ENCODE measurements at places on chromosomes 1 and 21.

DNA sequence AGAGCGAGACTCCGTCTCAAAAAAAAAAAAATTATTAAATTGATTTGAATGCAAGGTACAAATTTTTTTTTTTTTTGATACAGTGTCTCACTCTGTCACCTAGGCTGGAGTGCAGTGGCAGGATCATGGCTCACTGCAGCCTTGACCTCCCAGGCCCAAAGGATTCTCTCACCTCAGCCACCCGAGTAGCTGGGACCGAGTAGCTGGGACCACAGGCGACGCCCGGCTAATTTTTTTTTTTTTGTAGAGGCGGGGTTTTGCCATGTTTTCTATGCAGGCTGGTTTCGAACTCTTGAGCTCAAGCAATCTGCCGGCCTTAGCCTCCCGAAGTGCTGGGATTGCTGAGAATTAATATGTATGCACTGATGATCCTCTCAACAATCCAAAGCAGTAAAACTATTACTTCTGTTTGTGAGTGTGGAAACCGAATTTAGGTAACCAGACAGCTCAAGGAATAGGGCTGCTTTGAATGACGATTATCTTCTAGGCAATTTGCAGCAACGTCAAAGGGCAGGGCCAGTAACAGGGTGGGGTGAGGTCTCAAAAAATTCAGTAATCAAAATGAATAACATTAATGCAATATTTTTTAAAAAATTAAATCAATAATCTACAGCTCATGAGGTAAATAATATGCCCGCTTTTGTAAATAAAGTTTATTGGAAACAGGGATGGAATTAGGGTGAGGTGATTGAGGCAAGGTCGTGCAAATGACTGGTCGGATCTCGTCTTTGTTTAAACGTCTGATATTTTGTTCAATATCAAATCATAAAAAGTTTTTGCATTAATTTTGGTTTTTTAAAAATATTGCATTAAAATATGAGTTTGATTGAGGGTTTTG, 1.2 kb downstream of the CLSPN start:
- no peak for DNase-seq

DNA sequence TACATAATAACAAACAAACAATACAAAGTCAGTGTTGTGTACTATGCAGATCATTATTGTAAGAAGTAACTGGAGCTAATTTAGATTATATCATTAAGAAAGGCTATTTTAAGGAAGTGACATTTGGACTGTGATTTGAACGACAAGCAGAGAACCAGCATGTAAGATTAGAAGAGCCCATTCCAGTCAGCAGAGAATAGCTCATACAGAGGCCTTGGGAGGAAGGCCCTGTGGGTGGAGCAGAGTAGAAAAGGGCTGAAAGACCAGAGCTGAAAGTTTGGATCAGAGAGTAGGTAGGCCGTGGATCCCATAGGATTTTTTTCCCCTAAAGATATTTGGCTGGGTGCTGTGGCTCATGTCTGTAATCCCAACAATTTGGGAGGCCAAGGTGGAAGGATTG, 190.1 kb downstream of the OMA1 start:
- no peak for DNase-seq

DNA sequence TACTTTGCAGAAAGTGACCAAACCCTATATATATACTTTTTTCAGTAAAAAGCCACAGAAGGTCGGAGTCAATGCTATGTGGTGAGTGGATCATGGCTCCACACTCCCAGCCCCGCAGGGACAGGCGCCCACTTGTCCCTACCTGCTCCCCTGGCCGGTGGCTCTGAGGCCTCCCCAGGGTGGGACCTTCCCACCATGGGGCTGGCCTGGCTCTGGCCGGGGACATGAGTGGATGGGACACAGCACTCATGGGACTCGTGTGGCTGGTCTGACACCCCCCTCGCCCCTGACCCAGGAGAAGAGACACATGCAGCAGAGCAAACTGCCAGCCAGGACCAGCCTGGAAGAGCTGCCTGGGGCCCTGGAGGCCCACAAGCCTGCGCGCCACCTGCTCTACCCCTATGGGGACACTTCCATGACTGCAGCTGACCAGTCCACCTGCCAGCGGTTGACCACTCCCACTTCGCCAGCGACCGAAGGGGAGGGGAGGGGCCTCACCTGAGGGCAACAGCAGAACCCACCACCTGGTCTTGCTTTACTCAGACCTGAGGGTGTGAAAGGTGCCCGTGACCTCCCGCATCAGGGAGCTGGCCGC, 2.2 kb downstream of the SPATC1L start:
- no peak for DNase-seq

DNA sequence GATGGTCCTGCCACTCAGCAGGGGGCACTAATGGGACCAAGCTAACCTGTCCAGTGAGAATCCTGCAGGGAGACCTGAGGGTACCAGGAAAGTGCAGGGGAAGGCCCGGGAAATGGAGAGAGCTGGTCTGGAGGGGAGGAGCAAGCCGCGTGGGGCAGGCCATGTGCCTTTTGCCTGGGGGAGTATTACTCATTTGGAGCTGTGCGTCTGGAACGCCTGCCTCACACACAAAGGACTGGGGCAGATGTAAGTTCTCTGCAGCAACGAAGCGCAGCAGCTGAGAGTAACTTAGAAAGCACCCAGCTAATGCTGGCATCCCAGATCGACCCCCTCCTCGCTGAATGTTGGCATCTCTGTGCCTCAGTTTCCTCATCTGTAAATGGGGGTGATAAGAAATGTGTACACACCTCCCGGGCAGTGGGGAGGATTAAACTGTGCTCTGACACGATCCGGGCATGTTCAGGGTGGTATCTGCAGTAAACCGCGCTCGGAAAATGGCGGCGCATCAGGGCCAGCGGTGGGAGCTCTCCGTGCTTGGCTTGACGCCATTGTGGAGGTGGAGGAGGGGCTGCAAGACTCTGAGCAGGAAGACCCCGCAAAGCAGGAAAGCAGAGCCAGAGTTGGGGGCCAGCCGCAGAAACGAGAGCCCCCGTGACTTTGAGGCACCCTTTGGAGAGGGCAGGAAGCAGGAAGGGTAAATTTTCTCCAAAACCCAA, 212.5 kb downstream of the NPHP4 start:
- DNase-seq: no peak
